ENCODE measurements at places on chromosomes 16 and 17.

- no peak for DNase-seq
Measured at GRCh38 chr16:55370762-55371482, 46.9 kb downstream of the IRX6 start.

- DNase-seq = no peak
Measured at GRCh38 chr17:78678222-78678557, 101.0 kb upstream of the DNAH17 start.

GRCh38 chr17:55303701-55304145 lies 39.0 kb downstream of the HLF start:
- DNase-seq = no peak

DNA sequence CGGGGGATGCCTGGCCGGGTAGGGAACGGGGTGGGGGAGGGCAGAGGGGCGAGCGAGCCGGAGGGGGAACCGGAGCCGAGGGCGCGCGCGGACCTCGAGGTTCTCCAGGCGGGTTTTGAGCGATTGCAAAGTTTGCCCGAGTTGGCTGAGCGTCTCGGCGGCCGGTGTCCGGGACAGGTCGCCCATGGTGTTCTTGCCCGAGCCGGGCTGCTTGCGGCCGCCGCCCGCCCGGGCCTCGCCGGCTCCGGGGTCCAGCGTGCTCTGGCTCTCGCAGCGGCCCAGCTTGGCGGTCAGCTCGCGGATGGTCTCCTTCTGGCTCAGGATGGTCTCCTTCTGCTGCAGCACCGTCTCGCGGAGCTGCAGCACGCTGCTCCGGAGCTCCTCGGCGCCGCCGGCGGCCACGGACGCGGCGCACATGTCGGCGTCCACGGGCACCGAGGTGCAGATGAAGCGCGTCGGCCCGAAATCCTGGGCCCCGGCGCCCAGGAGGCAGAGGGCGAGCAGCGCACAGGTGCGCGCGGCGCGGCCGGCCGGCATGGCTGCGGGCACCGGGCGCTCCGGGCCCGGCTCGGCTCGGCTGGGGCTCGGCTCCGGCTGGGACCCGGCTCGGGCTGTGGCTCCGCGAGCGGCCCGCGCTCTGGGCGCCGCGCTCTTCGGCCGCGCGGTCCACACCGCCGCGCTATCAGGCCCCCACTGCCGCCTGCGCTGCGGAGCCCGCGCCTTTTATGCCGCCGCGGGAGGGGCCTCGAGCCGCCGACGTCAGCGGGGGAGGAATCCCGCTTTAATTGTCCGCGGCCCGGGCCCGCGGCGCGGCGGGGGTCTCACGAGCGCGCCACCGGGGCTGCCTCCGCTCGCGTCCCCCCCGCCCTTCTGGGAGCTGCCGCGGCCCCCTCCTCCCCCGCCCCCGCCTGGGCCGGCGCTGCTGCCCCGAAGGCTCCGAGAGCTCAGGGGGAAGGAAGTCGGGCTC lies at the start of gene NPTX1:
Gene NPTX1, minus strand, starts transcription at position 698 of the 967 bp plus-strand sequence. Its CDS starts 161 bp downstream, at position 537.
- no peak for DNase-seq

DNA sequence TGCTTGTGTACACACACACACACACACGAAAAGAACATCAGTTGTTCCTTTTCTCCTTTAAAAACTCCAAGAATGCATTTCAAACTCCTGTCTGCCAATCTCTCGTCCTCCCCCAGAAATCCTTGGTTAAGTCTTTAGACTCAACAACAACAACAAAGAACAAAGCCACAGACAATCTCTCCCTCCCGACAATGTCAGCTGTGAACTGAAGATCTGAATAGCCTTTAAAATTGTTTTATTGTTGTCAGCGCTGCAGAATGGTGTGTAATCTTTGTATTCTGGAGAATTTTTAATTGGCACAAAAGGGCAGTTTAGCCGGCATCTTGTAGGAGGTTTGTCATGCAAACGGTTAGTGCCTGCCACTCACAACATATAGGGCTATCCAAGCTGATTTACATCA lies 219.5 kb downstream of the MSI2 start:
- no peak for DNase-seq

DNA sequence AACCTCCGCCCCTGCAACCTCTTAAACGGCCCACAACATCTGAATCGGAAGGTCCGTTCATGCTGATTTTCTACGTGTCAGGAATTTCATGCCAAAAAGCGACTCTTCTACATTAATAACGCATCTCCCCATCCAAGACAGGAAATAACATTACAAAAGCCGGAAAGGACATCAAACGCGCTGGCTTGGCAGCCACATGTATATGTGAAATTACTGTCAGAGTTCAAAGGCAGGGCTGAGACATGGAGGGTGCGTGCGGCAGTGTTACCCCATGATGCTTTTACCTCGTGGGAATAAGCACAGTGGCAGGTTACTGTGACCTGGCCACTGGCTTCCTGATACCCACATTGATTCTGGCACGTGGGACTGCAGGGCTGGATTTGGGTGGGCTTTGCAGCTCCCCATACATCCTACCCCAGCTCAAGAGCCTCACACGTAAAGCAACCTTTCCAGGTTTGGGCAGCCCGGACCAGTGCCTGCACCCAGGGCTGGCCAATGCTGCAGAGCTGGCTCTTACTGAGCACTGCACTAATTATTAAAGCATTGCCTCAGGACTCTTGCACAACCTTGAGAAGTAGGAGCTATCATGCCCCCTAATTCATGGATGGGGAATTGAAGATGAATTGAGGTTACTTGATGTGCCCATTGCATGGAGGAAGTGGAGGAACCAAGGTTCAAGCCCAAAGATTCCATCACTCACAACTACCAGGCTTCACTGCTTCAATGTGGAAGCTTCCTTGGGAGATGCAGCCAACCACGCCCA lies 120.6 kb upstream of the FOXF1 start:
- no peak for DNase-seq

GRCh38 chr17:37327341-37328090 lies 48.3 kb upstream of the C17orf78 start:
- no peak for DNase-seq
